ENCODE measurements at places on chromosomes 3 and 15.

GRCh38 chr3:45667569-45667934 is 21.6 kb upstream of the SACM1L start:
- no peak for DNase-seq

GRCh38 chr15:70856884-70857561 is 3.1 kb upstream of the LARP6 start:
- DNase-seq = peak; percentile 99

- no peak for DNase-seq
These were observed 85.4 kb upstream of the LIPC start for GRCh38 chr15:58346361-58346760.

- DNase-seq = no peak
These were observed 22.2 kb downstream of the MED12L start for GRCh38 chr3:151107701-151108100.

DNA sequence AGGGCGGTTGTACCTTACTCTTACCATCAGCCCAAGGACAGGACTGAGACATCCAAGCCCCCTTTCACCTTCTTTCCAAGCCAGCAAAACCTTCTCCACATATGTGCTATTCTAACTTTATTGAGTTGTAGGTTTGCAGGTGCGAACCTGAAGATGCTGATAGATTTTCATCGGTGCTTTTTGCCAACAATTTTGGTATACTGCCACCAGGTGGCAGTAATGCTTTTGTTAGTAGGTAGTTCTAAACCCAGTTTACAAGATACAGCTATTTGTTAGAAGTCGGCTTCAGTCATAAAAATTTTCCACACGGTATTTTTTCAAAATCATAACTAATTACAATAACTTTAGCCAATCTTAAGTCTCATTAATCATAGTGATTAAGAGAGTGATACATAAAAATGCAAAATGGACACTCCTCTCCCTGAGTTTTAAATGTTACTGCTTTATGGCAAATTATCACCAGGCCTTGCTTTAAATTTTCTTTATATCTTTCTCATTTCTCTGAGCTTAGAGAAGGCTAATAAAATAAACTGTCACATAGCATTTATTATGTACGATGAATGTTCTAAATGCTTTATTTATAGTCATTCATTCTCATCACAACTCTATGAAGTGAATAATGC is 636 bp downstream of the TBC1D21 start:
- peak; percentile 16 for DNase-seq

GRCh38 chr3:145727476-145727875 is 433.5 kb downstream of the PLOD2 start:
- DNase-seq = no peak

- no peak for DNase-seq
These were observed 17.9 kb upstream of the RPP14 start for GRCh38 chr3:58288011-58288728.

GRCh38 chr15:90367576-90367975 is 15.5 kb downstream of the ZNF774 start:
- DNase-seq = no peak
